Endothelial cell (in vitro differentiated cells): ENCODE measurements at places on chromosomes 1 and 21. TPM values are rescaled to one million over a fixed set of nuclear protein-coding genes. Genes with fewer than 3 reads are reported as not detected.

GRCh38 chr1:238254935-238255334 lies 364.2 kb upstream of the ZP4 start:
- H3K4me1 ChIP-seq = peaks cover 3% of the 10 kb centered on the region
- DNase-seq = no peak
- no peaks in the 10 kb centered on the region for H3K36me3 ChIP-seq

GRCh38 chr1:56824271-56824670 lies 5.1 kb upstream of the FYB2 start:
- H3K36me3 ChIP-seq = no peaks in the 10 kb centered on the region
- no peak overlapping the region for H3K4me3 ChIP-seq
- peaks cover 3% of the 10 kb centered on the region for H3K27me3 ChIP-seq
- H3K27ac ChIP-seq = no peak overlapping the region

Gene FYB2
- total RNA-seq = 0.18 TPM

DNA sequence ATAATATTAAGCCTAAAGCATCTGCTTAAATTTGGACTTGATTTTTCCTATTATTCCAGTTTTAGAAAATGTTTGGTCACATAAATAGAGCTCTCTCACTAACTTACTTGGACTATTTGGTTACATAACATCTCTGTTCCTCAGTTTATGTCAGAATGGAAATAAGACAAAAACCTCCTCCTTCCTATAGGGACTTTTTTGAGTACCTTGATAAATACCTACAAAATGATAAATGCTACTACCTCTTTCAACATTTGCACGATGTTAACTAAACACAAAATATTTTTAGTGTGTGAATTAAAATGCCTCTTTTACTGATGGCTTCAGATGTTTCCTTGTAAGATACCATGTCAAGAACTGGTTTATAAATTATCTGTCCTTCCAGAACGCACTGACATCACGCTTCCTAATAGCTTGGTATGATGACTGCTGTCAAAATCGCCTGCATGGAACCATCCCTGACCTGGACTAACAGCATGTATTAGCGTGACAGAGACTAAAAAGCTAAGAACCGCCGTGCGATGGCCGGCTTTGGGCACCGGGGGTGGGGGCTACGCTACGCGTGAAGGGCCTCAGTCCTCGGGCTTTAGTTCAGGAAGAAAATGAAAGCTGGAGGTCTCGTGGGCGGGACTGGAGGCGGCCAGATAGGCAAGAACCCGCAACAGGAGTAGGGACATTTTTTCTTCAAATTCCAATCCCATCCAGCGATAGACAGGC lies 133.2 kb upstream of the BARHL2 start:
- peak; percentile 22 for DNase-seq
- H3K36me3 ChIP-seq = peaks cover 4% of the 10 kb centered on the region
- H3K4me1 ChIP-seq = no peaks in the 10 kb centered on the region
- H3K4me3 ChIP-seq = peak overlapping the region; percentile 87
- H3K27ac ChIP-seq = no peak overlapping the region

DNA sequence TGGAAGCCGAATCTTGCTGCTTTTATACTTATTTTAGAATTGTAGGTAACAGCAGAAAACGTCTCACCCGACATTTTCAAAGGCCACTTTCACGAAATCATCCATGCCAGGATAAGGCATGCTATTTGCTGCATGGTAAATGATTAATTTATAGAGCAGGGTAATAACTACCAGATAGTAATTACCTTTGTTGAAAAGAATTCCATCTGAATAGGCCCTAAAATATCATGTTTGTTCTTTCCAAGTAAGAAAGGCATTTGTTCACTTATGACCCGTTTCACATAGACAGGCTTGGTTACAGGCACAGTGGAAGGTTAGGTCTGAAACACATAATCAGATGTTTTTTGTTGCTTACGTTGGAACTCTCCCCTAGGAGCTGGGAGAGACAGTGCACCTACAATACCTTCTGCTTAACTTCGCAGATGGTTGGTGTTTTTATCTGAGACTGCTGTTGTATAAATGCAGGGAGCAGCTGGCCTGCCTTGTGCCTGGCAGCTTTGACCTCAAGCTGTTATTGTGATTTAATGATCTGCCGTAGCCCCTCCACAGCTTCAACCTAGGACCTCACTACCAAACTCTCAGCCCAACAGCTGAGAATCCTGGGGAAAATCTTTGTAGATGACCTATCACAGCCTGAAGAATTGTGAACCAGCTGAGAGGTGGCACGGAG lies 1.6 kb downstream of the SLC44A3 start:
- no peak for DNase-seq
- H3K27ac ChIP-seq = no peak overlapping the region
- H3K27me3 ChIP-seq = no peaks in the 10 kb centered on the region
- no peak overlapping the region for H3K4me3 ChIP-seq

Gene NUDT17
- 3.8 TPM for total RNA-seq

Gene EPRS1
- total RNA-seq = 80.9 TPM

- no peak overlapping the region for H3K4me3 ChIP-seq
- H3K27me3 ChIP-seq = no peaks in the 10 kb centered on the region
- no peaks in the 10 kb centered on the region for H3K36me3 ChIP-seq
- H3K27ac ChIP-seq = no peak overlapping the region
Observed at GRCh38 chr1:197327776-197328364, 59.8 kb downstream of the CRB1 start.

DNA sequence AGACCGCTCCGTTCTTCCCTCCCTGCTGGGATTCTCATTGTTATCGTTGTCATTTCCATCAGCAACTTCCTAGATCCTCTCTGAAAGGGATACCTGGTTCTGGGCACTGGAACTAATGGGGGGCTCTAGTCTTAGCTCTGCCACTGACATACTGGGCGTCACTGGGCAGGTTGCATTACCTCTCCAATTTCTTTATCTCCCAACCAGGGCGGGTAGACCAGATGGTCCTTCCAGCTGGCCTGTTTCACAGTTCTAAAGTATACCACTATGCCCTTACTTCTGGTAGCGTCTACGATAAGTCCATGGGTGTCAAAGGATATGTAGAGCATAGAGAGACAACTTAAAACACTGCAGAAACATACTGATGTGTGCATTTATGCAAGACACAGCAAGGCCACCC lies 1.4 kb downstream of the GPR37L1 start:
- no peak for DNase-seq
- no peaks in the 10 kb centered on the region for H3K36me3 ChIP-seq
- H3K4me1 ChIP-seq = peaks cover 15% of the 10 kb centered on the region
- peaks cover 10% of the 10 kb centered on the region for H3K27me3 ChIP-seq
- no peak overlapping the region for H3K27ac ChIP-seq

Gene ABCA4
- 51.7 TPM for total RNA-seq

DNA sequence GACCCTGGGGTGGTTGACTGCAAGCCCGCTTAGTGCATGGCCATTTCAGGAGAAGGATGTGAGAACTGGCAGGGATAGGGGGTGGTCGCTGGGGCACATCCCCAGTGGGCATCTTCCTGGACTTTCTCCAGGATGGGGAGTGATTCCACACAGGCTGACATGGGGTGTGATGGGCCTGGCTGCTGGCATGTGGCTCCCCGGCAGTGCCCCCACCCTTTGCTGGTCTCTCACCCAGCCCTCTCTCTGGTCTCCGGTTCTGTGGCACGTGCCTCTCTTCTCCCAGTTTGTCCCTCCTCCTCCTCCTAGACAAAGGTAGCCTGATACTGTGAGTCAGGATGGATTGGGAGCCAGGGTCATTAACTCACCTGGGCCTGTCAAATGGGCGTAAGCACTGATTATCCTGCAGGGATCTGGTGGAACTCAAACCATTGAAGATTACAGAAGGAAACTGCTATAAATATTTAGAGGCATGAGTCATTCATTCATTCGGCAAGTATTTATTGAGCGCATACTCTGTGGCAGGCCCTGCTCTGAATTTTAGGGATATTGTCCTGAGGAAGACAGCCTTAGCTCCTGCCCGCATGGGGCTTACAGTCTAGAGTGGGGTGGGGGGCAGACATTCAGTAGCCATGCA lies 23.6 kb upstream of the EPS8L3 start:
- H3K27ac ChIP-seq = no peak overlapping the region
- DNase-seq = no peak
- H3K4me1 ChIP-seq = peaks cover 17% of the 10 kb centered on the region
- H3K36me3 ChIP-seq = no peaks in the 10 kb centered on the region
- peaks cover 6% of the 10 kb centered on the region for H3K27me3 ChIP-seq

DNA sequence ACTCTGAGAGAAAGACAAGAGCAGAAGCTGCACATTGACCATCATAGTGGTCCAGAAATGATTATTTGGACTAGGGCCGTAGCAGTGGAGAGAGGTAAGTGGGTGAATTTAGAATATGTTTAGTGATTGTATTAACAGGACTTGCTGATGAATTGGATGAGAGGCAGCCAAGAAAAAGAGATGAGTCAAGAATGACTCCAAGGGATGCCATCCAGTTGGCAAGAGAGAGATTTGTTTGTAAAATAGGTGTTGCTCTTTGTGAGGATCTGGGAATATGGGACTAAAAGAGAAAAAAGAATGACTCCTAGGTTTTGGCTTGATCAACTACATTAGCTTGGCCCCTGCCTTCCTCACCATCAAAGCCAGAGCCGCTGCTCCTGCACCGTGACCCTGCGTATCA lies 54.2 kb upstream of the ARTN start:
- no peaks in the 10 kb centered on the region for H3K36me3 ChIP-seq
- no peak for DNase-seq

GRCh38 chr1:74715236-74715502 lies 17.7 kb downstream of the CRYZ start:
- H3K4me3 ChIP-seq = no peak overlapping the region
- peaks cover 8% of the 10 kb centered on the region for H3K36me3 ChIP-seq
- H3K27ac ChIP-seq = no peak overlapping the region

- H3K4me1 ChIP-seq = no peaks in the 10 kb centered on the region
- DNase-seq = no peak
- H3K36me3 ChIP-seq = peaks cover 3% of the 10 kb centered on the region
- peaks cover 9% of the 10 kb centered on the region for H3K27me3 ChIP-seq
- no peak overlapping the region for H3K4me3 ChIP-seq
Observed at GRCh38 chr1:160136121-160136925, 15.1 kb upstream of the ATP1A4 start.

GRCh38 chr1:50967416-50968157 lies 2.5 kb upstream of the CDKN2C start:
- no peak overlapping the region for H3K27ac ChIP-seq
- DNase-seq = no peak
- H3K4me1 ChIP-seq = peaks cover 7% of the 10 kb centered on the region
- peaks cover 11% of the 10 kb centered on the region for H3K27me3 ChIP-seq
- peak overlapping the region; percentile 59 for H3K4me3 ChIP-seq
- no peaks in the 10 kb centered on the region for H3K36me3 ChIP-seq

DNA sequence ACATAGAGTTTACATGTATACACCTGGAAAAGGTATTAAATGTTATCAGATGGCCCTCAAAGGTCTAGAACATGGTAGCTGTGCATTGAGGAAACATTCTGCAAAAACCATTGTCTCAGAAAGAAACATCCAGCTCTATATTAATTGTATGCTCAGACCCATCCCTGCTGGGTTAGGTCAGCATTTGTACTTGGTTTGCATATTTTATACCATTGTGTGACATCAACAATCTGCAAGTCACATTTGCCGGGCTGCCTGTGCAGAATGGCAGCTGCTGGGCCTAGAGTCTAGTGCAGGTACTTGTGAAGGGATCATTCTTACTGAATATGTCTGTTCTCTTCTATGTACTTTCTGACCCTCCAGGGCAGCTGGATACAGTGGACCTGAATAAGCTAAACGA lies 43.9 kb upstream of the LAMC2 start:
- no peaks in the 10 kb centered on the region for H3K27me3 ChIP-seq
- no peak overlapping the region for H3K4me3 ChIP-seq
- DNase-seq = no peak
- no peak overlapping the region for H3K27ac ChIP-seq

Gene MROH9
- total RNA-seq = not detected
